D721Med (cell line): ENCODE measurements at places on chromosomes 12 and 14.

- DNase-seq = no peak
Observed at GRCh38 chr14:30521899-30522736, 36.8 kb upstream of the G2E3 start.

GRCh38 chr12:41051954-41052353 lies 136.2 kb upstream of the PDZRN4 start:
- no peak for DNase-seq

GRCh38 chr14:47269756-47270492 lies 405.5 kb downstream of the MDGA2 start:
- no peak for DNase-seq

DNA sequence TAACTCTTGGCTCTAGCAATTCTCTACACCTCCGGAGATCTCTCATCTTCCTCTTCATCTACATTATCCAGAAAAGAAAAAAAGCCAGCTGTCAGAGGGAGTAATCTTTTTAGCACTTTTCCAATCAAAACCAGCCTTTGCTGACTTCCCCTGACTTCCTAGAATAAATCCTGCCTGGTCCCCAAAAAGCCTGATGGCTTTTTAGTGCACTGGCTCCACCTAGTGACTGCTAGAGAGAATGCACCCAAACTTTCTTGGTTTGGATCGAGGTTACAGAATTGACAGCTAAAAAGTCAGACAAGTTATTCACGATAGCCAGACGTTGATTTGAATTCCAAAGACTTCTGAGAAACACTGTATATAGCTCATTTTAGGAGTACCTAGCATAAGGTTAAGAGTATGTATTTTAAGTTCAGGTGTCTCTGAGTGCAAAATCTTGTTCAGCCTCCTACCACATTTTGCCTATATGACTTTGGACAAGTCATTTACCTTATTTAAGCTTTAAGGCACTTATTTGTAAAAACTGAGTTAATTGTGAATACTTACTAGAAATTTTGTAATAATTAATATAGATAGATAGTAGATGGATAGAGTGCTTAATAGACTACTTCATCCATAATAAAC lies 185.7 kb upstream of the GRIN2B start:
- DNase-seq = peak; percentile 51

- DNase-seq = no peak
Observed at GRCh38 chr12:93762912-93763553, 85.9 kb downstream of the CRADD start.

DNA sequence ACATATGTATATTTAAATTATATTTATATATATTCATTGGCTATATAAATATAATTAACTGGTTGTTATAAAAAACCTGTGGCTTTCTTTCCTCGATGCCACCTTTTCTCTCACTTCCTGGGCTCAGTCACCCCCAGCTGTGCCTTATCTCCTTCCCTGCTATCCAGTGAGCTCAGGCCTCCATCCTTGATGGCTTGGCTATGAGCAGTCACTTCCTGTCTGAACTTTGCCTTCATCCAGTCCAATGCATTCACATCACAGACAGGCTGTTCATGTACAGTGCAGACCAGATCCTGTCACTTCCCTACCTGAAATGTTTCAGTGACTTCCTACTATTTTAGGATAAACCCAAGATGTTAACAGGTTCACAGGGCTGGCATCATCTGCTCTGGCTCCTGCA lies 115.3 kb upstream of the PRB2 start:
- no peak for DNase-seq

DNA sequence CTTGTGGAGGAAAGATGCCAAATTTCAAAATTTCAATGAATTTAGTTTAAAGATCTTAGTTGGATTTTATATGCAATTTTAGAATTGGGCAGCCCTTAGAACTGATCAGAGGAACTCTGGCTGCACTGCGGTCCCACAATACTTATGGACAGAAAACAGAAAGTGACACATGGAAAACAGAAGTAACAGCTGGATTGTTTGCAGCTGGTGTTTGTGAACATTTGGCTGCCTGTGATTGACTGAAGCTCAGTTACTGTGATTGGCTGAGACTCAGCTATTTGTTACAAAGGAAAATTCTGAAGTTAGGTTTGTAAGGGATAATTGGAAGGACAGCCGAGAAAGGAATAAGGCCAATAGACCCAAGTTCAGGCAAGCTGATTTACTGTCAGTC lies 10.0 kb upstream of the KRT86 start:
- DNase-seq = no peak

GRCh38 chr12:20370014-20370386 lies 1.7 kb downstream of the PDE3A start:
- DNase-seq = no peak

- DNase-seq = no peak
Observed at GRCh38 chr12:79233341-79233781, 368.8 kb downstream of the SYT1 start.

DNA sequence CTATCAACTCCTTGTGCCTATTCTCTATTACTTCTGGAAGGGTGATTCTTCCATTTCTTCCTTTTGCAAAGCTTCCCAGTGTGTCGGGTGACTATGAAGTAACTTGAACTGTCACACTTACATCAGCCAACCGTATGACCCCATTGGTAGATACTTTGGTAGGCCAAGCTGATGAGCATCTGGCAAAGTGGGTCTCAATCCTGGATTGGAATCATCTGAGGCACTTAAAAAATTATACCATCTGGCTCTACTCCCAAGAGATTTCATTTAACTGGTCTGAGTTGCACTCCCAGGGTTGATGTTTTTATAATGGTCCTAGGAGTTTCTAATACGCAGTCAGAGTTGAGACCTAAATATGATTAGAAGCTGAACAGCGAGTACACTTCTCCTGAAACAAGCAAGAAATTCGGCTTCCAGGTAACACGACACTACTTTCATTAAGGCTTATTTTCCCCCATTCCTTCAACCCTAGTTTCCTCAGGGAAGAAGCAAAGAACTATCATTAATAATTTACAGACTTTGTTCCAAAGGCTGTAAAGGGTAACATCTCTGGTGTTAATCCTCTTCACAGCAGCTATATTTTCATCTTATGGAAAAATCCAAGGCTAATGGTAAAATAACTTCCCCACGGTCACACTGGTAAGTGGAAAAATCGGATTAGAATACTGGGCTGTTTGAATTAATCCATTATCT lies 76.8 kb downstream of the PDE6H start:
- no peak for DNase-seq

GRCh38 chr12:67442896-67443295 lies 173.7 kb downstream of the CAND1 start:
- no peak for DNase-seq

GRCh38 chr12:69329669-69330428 lies 18.3 kb upstream of the LYZ start:
- no peak for DNase-seq

GRCh38 chr14:70358631-70359030 lies 852 bp downstream of the COX16 start:
- DNase-seq = no peak

DNA sequence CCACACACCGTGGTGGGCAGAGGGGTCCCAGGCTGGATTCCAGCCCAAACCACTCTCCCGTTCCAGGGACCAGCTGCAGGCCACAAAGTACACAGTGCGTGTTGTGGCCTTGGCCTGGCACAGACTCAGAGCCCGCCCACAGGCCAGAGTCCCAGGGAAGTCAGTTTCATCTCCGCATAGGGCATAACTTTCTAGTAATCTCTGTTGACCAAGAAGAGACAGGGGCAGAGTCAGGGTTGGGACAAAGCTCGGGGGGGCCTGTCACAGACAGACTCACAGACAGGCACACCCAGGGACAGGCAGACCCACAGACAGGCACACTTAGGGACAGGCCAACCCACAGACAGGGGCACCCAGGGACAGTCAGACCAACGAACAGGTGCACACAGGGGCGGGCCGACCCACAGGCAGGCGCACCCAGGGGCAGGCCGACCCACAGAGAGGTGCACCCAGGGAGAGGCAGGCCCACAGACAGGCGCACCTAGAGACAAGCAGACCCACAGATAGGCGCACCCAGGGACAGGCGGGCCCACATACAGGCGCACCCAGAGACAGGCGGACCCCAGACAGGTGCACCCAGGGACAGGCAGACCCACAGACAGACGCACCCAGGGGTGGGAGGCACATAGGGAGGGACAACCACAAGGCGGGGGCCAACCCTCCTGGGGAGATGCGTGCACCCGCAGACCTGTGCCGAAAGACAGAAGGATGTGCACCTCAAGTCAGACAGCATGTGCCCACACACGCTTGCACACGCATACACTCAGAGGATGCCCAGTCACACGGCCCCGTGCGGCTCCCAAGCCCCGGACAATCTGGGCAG lies 323.3 kb upstream of the RTL1 start:
- no peak for DNase-seq

DNA sequence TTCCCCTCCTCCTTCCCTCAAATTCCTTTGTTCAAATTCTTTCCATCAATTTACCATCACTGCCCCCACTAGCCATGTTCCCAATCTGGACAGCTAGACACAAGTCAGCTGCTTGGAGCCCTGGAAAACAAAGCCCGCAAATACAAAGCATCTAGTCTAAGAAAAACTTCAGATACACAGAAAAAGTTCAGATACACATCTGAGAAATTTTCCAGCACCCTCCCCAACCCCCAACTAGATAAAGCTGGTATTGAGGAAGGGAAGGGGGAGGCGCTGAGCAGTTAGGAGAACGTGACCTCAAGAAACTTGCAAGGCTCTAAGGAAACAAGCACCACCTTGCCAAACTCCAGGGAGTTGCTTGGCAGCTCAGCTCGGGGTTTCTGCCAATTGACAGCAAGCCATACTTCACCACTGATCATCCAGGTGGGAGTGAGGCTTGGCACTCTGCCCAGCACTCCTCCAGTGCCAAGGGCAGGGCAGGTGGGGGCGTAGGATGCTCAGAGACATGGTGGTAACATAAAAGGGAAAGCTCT lies 5.1 kb upstream of the CNIH1 start:
- no peak for DNase-seq

DNA sequence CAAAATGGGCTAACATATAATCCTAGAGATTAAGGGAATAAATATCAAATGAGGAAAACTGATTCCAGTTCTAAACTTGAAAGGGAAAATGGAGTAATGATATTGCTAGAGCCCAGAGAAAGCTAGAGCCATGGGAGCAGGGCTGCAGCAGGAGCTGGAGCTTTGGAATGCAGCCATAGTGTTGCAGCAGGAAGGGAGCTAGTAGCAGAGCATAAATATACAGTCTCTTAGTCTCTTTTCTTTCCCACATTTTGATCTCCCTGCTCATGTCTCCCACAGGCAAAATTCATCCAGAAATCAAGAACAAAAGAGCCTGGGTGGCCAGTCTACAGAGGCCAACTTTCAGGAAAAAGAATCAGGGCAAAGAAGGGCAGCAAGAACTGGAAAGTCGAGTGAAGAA lies 253.7 kb downstream of the ATXN7L3B start:
- no peak for DNase-seq

GRCh38 chr14:98244162-98244948 lies 1027.6 kb downstream of the BCL11B start:
- DNase-seq = no peak

GRCh38 chr12:99910342-99910741 lies 74.4 kb downstream of the ANKS1B start:
- DNase-seq = no peak

- DNase-seq = no peak
Observed at GRCh38 chr12:127642208-127642607, 624.8 kb upstream of the TMEM132C start.

- DNase-seq = no peak
Observed at GRCh38 chr12:40286583-40286982, 61.8 kb downstream of the LRRK2 start.

GRCh38 chr12:102095677-102096263 lies 24.1 kb downstream of the NUP37 start:
- DNase-seq = no peak
